ENCODE measurements at places on chromosomes 6 and 20.

- no peak for DNase-seq
Measured at GRCh38 chr6:108648191-108648590, 87.5 kb downstream of the FOXO3 start.

GRCh38 chr6:162711376-162711775 lies 16.2 kb downstream of the PRKN start:
- no peak for DNase-seq

GRCh38 chr6:43833223-43833995 lies 63.4 kb downstream of the VEGFA start:
- peak; percentile 20 for DNase-seq

- DNase-seq, result no peak
Measured at GRCh38 chr6:54107470-54108090, 3.7 kb upstream of the MLIP start.

DNA sequence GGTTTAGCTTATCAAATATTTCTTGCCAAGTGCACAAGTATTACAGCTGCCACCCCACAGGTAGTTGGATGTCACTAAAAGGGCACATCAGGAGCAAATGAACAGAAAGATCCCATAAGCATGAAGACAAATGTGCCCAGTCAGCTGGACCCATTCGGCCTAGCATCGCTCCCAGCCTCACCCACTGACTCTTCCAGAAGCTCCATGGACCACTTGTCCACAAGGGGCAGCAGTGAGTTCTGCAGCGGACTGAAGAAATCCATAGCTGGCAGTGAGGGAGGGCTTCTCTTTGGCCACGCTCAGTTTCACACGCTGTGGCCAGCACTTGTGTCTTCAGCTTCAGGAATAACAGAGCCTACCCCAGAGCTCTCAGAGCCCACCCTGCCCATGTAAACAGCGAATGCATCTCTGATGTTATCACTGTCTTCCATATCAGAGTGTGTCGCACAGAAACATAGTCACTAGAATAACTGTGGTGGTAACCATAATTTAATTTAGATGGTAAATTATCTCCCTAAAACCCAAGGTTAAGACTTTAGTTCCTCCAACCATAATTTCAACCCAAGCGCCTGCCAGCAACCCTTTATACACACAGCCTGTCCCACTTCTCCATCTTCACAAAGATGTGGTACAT lies 15.8 kb downstream of the CGA start:
- DNase-seq, result peak; percentile 72

DNA sequence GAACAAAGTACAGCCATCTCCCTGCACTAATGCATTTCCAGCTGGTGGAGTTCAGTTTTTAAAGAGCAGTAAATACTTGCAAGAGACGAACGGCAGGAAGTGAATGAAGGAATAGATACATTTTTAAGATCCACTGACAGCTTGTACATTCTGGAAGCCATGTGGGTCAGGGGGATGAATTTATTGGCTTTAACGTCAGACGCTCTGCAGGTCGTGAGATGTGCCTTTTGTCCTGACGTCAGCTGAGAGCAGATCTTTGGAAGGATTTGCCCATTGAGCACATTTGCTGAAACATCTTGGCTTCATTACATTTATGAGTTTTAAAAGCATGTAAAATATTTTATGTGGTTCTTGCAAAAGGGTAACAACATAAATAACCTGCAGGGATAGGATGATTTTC lies 29.5 kb upstream of the SALL4 start:
- DNase-seq, result no peak

GRCh38 chr6:2353412-2354137 lies 108.2 kb upstream of the GMDS start:
- DNase-seq, result peak; percentile 70

- no peak for DNase-seq
Measured at GRCh38 chr6:39082310-39082709, 32.7 kb downstream of the SAYSD1 start.

DNA sequence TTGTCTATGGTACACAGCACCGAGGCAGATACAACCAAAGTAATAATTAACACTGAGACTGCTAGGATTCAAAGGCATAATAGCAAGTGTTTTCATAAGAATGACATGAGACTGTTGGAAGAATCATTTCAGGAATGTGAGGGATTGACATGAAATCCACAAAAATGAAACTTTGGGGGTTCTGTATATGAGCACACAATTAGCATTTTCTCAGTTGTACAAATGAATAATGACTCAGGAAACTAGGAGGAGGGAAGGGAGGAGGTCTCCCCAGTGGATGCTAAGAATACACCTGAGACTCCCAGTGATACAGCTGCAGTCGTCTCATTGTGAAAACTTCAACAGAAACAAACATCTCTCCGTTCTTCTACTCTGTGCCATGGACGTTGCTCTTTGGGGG lies 428.4 kb upstream of the PLCB4 start:
- DNase-seq, result no peak

DNA sequence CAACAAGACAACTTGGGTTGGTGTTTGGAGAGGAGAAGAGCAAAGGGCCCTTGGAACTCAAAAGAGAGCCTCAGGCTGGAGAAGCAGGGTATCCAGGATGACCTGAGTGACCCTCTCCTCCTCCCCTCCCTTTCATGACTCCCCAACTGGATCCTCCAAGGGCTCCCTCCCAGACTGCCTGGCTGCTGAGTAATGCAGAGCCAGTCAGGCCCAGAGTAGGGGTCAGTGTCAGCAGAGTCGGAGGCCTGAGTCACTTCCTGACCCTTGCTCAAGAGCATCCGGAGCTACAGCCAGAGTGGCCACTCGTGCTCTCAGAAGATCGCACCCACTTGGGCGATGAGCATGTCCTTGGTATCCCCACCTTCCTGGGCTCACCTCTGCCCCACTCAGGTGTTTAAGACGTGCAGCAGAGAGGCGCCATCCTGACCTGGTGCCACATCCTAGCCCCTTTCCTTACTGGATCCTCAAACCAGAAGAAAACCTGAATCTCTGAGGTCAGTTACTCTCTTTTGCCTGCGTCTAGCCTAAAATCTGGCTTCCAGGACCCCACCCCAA lies 2.8 kb upstream of the MAPK13 start:
- DNase-seq, result peak; percentile 93

GRCh38 chr20:39294137-39294725 lies 332.1 kb downstream of the DHX35 start:
- DNase-seq, result no peak

GRCh38 chr20:44938637-44939036 lies 21.6 kb downstream of the TOMM34 start:
- no peak for DNase-seq

DNA sequence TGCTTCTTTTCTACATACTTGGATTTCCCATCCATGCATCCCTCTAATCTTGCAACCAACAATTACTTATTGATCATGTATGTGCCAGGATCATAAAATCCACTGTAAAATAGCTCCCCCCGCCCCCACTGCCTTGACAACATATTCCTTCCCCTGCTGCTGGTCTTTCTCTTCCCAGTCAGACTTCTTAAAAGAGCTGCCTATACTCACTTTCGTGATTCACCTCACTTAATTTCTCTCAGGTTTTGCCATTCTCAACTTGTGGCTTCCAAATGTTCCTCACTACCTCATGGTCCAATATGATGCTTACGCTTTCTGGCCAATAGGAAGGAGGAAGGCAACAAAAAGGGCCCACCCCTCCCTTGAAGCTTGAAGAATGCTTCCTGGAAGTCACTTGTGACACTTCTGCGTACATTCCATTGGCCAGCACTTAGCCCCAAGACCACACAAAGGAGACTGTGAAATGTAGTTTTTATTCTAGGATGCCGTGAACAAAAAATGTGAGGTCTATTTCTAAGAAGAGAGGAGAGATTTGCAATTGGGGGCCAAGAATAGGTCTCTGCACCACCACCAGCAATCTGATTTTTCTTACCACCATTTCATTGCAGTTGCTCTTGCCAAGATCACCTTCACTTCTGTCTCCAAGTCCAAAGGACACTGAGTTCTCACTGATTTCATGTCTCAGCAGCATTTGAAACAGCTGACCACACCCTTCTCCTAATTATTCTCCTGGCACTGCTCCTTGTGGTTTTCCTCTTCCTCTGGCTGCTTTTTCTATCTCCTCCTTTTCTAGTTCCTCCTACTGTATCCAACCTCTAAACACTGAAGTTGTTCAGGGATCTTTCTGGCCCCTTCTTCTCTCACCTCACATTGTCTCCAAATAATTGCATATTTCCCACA lies 30.8 kb downstream of the CD164 start:
- peak; percentile 67 for DNase-seq

- DNase-seq, result no peak
Measured at GRCh38 chr6:34247481-34248197, 1.2 kb downstream of the SMIM29 start.

DNA sequence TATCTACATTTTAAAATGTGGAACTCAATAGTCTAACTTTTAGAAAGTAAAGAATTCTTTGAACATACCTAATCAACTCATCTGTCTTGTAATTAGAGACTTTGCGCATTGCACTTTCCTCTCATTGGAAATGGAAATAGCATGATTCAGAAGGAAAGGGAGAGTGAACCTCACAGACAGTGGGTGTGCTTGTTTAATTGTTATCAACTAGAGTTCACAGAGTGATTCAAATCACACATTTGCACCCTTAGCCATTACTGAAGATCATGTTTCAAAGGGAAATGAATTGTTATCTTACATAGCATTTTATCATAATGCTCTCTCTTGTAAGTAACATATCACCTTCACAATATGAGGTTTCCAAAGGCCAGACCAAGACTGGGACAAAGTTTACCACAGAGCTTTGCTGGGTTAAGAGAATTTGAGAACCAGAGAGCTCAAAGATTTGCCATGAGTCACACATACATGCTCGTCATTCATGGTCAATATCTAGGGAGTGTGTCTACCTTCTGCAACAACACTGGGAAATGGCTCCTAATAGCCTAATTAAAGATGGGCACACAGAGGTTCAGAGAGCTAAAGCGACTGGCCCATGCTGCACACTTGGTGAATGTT lies 21.5 kb downstream of the GSTA3 start:
- no peak for DNase-seq

GRCh38 chr6:15399641-15400470 lies 154.0 kb downstream of the JARID2 start:
- DNase-seq, result peak; percentile 33

DNA sequence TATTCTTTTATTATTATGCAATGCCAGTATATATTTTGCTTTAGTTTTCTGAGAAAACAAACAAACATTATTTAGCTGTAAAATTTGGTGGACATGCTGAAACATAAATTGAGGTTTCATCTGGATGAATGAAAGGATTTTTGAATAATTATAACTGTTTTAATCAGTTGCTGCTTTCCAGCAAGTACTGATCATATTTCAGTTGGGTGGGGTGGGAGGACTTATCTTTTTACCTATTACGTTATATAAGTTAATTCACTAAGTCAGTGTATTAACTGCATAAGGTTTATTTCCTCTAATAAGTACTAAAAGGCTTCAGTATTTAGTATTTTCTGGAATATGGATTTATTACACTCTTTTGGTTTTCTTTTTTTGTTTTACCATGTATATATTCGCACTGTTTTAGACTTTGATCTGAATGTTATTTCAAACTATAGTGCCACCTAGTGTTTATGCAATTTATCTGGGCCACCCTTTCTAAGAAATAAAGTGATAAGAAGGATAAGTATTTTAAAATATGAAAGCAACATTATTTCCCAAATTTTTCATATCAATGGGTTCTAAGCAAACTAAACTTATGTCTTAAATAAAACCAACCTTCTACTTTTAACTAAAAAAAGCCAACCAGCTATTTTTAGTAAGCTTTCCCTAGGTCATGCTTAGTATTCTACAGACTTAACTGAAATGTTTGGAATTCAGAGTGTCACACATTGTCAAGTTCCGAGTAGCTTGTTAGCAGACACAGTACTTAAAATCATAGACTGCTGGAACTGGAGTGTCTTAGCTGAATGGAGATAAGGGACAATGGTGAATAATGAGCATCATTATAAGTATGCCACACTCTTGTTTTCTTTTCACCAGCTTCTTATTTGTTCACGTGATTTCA lies 105.4 kb upstream of the MCHR2 start:
- DNase-seq, result peak; percentile 10

GRCh38 chr20:35726842-35727711 lies 15.0 kb downstream of the RBM39 start:
- no peak for DNase-seq

DNA sequence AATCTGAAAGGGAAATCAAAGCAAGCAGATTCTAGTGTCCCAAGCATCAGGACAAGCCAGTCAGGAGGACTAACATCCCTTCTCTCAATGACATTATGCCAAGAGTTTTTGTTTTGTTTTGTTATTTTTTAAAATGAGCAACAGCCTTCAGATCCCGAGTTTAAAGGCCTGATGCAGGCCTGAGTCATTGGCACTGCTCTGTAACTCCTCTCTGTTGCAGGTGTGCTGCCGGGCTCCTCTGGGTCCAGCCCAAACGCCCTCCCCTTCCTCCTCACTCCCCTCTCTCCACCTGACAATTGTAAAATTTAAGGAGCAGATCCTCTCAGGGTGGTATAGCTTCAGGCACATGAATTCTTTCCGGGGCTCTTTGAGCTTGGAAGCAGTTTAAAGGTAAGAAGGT lies 502.0 kb downstream of the BMP2 start:
- no peak for DNase-seq

- DNase-seq, result no peak
Measured at GRCh38 chr6:108549741-108550140, 11.0 kb upstream of the FOXO3 start.

- DNase-seq, result no peak
Measured at GRCh38 chr20:63003546-63003945, 3.2 kb downstream of the BHLHE23 start.

- DNase-seq, result no peak
Measured at GRCh38 chr20:17661121-17661744, 20.8 kb downstream of the RRBP1 start.

- no peak for DNase-seq
Measured at GRCh38 chr6:168728056-168728455, 287.1 kb downstream of the SMOC2 start.

GRCh38 chr6:7910298-7910653 lies 312 bp downstream of the TXNDC5 start:
- no peak for DNase-seq

DNA sequence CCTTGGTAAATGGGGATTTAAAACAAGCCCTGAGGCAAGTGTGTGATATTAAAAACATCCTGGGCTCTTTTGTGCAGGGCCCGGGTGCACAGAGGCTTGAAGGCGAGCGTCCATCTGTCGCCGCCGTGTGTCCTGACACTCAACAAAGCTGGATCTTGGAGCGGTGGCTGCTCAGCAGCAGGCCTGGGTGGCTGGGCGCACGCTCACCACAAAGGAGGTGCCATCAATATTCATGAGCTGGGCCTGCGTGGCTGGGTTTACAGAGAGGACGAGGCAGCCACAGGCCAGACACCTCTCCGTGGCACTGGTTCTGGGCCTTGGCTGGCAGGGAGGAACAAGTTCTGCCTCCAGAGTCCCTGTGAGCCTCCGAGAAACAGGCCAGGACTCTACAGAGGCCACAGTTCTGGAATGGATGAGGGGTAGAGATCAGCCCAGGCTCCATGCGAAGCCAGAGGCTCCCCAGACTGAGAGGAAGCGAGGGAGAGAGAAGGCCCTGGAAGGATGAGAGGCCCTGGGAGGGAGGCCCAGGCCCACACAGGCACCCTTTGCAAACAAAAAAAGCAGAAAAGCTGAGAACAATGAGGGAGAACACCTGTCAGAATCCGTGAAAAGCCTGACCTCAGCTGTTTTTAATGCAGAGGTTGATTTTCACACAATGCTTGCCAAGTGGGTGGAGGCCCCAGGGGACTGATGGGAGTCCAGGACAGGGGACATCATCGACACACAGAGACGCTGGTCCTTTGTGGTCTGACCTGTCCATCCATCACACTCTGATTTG lies 21.9 kb downstream of the BHLHE23 start:
- no peak for DNase-seq

Data from A172 (cell line).